ENCODE measurements at places on chromosomes 7 and 10. TPM values are rescaled to one million over a fixed set of nuclear protein-coding genes. Genes with fewer than 3 reads are reported as not detected.

DNA sequence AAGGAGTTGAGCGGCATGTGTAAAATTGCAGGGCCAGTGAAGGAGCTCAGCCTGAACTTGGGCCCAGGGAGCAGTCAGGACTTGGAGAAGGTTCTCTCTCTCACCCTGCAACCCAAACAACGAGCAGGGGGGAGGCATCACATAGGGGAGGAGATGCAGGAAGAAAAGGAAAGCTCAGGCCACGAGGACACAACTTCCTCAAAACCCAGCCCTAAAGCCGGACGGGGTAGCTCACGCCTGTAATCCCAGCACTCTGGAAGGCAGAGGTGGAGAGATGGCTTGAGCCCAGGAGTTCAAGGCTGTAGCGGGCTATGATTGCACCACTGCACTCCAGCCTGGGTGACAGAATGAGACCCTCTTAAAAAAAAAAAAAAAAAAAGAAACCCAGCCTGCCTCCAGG is 629.1 kb downstream of the PARD3 start:
- DNase-seq, result no peak

DNA sequence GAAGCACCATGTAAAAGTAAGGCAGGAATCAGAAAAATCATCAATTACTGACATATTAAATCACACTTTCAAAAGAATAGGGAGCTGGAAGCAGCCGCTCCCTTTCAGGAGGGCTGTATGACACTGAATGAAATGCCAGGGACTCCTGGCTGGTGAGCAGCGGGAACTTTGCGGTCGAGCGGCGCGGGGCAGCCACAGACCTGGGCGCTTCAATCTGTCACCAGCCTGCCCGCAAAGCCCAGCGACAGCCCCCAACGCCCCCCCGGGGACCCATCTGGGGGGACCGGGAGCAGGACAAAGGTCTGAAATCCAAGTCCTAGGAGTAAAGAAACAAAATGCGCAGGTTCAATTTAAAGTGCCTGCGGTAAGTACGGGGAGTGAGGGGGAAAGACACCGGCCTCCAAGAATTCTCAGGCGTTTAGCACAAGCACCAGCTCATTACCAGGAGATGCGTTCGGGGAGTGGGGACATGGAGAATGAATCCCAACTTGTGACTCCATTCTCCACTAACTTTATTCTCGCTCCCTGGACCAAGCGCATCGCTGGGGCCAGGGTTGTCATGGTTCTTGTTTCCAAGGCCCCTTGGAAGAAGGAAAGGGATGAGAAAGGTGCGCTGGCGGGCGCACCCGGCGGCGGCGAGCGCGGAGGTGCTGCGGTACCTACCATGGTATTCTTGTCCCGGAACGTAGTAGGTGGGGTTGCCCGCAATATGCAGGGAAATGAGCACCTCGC is 824 bp downstream of the RELN start:
- no peak for DNase-seq

- no peak for DNase-seq
Measured at GRCh38 chr7:41874201-41874785, 171.4 kb upstream of the INHBA start.

- DNase-seq, result no peak
Measured at GRCh38 chr10:108782411-108782810, 1140.9 kb downstream of the XPNPEP1 start.

- DNase-seq, result no peak
Measured at GRCh38 chr7:89813081-89813480, 341.2 kb upstream of the STEAP1 start.

GRCh38 chr7:19747740-19748339 is 25.6 kb downstream of the TMEM196 start:
- DNase-seq, result peak; percentile 10

DNA sequence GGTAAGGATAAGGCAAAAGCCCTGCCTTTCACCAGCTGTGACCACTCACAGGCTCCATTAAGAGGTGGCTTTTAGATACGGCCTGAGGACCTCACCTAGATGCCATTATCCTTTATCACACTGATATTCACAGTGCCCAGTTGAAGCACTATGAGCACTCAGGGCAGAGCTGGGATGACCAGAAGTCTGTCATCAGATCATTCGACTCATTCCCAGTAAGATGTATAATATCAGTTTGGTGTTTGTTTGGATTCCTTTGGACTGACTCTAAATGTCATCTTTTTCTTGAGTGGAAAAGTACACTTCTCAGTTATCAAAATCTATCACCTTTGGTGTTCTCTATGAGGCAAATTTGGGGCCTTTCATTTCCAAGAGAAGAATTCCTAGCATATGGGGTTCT is 18.7 kb downstream of the CCDC136 start:
- DNase-seq, result no peak

DNA sequence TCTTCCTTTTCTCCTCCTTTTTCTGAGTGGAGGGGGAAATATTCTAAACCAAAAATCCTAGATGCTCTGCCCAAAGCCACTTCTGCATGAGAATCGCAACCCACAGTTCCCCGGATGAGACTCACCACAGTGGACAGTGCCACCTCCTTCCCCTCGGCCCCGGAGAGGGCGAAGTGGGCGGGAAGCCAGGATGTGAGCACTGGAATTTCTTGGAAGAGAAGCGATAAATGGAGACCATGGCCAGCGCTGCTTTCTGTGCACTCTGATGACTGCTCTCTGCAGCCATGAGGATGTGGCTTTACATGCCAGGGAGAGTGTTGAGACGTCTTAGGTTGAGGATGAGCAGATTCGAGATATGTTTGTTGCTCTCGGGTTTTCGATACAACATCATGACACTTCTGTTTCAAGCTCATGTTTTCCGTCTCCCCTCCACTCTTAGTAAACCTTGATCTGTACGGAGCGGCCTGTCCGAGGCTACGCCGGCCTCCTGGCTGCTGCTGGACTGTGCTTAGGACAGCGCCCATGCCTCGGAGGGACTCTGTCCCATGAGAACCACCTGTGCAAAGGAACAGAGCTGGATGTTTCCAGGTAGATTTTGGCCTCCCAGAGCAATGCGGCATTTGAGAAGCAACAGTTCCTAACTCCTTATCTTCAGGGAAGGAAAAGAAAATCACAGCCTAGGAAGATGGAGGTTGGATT is 414.6 kb upstream of the FOXK1 start:
- no peak for DNase-seq

DNA sequence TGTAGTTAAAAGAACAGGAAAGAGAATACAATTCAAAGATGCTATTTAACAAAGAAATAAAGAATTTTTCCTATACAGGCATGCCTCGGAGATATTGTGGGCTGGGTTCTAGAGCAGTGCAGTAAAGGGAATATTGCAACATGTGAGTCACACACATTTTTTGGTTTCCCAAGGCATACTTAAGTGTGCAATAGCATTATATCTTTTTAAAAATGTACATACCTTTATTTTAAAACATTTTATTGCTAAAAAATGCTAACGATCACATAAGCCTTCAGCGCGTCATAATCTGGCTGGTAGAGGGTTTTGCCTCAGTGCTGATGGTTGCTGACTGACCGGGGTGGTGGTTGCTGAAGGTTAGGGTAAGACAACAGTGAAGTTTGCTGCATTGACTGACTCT is 54.4 kb downstream of the ESYT2 start:
- DNase-seq, result no peak

Gene EGR2
- 1.6 TPM for total RNA-seq

DNA sequence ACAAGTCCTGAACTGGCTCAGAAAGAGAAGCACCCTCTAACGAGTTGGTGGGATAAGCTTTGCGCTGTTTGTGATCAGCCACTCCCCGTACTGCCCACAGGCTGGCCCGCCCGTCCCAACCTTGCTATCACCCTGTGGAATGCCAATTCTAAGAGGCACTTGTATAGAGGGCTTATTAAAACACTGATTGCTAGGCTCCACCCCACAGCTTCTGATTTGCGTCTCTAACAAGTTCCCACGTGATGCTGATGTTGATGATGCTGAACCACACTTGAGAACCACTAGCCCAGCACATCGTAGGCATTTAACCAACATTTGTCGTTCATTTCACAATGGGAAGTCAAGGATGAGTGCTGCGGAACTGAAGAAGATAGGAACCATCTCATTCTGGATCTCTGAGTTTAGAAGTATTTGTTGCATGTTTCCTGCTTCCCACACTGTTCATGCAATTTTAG is 12.7 kb upstream of the GSAP start:
- no peak for DNase-seq

DNA sequence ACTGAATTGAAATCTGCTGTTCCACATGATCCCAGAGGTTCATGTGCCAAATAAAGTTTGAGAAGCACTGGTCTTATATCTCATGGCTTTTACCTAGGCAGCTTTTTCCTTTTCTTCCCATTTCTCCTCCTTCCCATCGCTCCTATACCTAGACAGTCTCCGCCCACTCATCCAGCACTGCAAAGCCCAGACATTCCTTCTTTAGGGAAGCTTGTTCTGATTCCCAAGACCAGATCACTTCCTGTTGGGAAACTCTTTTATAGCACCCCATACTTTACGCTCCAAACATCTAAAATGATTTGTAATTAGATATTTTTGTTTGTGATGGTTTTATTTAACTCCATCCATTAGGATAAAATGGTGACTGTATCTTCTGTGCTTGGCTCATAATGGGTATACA is 75.9 kb downstream of the BMPER start:
- DNase-seq, result no peak

GRCh38 chr10:36612436-36612835 is 513.0 kb upstream of the ANKRD30A start:
- no peak for DNase-seq
